ENCODE measurements at places on chromosomes 7 and 10.

DNA sequence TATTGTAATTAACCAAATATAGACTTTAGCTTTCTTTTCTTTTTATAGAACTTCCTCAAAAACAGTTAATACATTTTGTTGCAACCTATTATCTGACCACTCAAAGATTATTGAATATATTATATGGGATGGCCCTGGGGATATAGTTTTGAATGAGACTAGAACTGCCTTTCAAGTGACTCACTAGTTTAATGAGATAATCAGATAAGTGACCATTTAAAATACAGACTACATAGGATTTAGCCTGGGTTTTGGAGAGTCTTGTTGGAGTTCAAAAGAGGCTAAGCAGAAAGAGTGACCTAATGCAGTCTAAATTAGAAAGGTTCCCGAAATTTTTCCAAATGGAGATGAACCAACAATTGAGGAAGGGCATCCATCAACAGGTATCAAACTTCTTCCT, 305.2 kb upstream of the ETV1 start:
- DNase-seq: no peak

DNA sequence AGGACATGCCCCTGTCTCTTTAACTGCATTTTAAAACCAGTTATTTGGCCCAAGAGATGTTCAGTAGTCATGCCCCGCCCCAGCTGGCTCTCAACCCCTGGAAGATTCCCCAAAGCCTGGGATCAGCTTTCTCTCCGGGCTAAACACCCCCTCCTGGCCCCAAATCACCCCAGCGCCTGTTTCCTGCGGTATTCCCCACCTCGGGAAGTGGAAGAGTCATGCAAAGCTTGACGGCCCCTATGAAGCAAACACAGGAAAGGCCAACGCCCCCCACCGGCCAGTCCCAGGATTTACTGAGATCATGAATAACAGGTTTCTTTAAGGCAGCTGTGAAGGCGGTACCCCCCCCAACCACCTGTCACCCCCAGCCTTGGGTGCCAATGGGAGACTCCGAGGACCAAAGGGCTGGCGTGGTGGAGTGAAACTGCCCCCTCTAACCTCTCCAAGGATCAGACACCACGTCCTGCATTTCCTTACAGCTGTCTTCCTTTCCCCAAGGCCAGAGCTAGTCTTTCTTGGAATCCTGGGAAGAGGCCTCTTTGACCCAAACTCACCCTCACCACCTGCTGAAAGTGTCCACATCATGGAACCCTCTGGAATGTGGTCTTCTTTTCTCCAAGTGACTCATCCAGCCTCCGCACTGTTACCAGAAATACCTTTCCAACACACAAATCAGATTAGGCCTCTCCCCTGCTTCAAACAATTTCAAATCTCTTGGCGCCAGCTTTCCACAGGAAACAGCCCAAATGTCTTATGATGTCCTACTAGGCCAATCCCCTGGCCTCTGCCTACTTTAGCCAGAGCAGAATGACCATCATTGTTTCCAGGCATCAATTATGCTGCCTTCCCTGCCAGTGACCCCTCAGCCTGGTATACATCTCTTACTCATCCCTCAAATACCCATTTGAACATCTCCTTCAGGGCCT, 301.5 kb downstream of the ZEB1 start:
- DNase-seq: no peak

DNA sequence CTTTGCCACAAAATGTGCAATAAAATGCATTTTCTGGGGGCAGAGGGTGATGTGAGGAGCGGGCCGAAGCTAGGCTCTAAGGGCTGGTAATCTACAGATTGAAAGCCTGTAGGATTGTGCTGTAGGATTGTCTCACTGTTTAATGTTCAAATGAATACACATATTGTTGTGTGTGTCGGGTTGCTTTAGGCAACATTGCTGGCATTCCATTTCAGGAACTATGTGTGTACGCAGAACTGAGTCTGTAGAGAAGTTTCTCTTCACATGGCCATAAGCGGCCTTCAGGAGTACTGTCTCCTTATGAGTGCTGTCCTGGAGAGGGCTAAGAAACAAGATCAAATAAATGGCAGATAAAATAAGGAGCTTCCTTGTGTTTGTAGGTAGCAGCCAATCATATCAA, 540.2 kb downstream of the GATA3 start:
- no peak for DNase-seq

DNA sequence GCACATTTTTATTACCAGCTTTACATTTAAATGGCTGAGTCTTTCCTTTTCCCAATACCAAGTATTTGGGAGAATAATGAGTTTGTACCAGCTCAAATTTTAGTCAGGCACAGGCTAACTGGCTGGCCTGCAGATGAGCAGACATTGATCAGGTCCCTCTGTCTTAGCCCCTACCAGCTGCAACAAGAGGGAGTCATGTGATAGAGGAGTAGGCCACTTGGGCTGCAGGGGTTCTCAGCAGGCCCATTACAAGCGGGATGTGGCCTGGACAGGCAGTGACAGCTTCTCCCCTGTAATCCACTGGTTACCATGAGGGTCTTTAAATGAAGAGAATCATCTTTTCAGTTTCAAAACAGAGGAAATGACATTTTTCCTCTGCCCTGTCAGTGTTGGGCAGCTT, 283.6 kb downstream of the SUGCT start:
- DNase-seq: no peak

DNA sequence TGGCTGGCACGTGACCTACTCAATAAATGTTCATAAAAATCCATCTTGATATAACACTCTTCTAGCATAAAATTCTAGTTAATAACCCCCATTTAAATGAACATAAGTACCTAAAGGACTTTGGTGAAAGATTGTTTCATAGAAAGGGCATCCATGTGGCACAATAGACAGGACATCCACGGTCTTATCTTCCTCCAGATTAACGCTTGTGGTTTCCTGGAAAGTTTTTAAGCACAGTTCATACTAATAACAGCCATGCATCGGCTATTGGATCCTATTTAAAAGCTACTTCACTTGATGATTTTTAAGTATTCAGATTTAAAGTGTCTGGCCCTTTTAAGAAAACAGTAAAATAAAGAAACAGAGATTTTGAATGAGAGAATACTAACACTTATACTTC, 288.3 kb downstream of the AHR start:
- DNase-seq: no peak

GRCh38 chr10:79020605-79021004, 48.2 kb upstream of the ZMIZ1 start:
- DNase-seq: no peak

DNA sequence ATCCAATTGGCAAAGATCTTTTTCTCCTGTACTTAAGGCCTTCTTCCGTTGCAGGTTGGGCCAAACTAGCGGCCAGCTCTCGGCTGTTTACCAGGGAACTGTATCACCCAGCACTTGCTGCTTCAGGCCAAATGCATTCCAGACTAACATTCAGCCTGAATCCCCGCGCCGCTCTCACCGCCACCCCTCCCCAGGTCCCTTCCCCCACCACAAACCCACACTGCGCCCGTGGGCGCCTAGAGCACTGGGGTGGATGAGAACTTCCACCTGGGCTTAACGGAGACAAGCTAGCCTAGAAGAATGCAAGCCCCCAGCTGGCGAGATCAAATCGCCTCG, 676 bp downstream of the TCAF1 start:
- DNase-seq: no peak

GRCh38 chr10:131650771-131651673, 249.8 kb upstream of the PPP2R2D start:
- DNase-seq: no peak

DNA sequence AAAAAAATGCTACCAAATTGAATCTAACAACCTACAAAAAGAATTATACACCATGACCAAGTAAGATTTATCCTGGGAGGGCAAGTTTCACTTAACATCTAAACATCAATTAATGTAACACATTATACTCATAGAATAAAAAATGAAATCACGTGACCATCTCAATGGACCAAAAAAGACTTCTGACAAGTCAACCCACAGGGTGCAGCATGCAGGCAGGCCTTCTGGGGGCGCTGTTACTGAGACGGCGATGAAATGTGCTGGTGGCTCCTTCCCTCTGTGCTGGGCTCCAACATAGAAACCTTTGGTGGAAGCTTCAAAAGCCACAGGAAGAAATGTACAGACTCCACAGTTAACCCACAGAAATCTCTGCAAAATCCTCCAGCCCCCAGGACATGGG, 103.1 kb downstream of the INHBA start:
- DNase-seq: no peak

DNA sequence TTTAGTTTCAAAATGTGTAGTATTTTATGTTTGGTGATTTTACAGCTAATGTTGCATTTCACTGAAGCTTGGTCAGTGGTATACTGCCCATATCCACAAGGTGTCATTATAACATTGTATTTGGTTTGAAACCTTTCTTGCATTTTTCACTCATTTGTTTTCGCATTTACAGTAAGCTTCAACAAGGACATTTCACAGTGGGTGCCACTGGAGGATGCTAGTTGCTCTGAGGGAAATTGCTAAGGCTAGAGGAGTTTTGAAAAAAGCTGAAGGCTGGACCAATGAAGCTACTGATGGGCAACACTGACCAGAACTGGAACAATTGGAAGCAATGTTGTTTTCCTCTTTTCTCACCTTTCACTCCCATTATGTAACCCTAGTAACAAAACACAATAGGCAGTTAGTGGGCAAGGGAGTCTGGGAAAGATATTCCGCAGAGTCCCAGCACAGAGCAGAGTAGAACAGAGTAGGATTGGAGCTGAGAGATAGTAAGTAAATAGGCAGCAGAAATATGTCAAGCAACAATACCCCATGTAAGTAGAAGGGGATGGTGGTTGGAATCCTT, 23.6 kb upstream of the SRI start:
- peak; percentile 53 for DNase-seq

DNA sequence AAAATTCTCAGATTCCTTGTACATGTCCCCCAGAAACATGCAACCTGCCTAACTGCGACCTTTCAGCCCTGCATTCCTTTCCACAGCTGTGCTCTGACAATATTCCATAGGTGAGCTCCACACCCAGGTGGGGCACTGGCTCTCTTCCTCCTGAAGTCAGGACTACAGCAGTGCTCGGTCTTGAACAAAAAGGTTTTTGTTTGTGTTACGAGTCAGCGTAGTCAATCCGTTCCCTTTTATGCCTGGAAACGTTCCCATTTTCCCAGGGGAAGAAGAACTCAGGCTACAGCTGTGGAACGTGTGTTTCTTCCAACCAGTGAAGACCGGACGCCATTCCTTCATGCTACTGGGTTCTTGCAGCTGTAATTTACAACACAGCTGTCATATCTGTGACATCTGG, 52.4 kb upstream of the PFKP start:
- DNase-seq: no peak

- no peak for DNase-seq
Observed at GRCh38 chr7:3165681-3166580, 122.3 kb upstream of the CARD11 start.

DNA sequence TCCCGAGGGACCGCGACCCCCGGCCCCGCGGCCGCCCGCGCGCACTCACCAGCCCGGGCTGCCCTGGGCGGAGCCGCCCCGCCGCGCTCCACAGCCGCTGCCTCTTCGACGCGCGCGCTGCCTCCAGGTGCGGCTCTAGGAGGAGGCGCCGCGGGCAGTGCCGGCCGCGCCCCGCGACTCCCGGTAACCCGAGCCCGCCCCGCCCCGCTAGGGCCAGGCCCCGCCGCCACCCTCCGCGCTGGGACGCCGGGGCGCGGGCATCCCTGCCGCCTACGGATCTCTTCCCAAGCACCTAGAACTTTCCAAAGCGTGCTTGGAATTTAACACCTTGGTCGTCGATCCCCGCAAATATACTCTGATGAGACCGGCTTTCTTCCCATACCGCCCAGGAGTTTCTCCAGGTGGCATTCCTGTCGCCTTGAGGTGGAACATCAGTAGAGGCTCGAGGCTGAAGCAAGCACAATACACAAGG, at the start of gene SLC26A5:
Gene SLC26A5, minus strand, starts transcription at position 159 of the 472 bp plus-strand sequence. CDS start 24,693 bp downstream, outside the sequence.
- no peak for DNase-seq

DNA sequence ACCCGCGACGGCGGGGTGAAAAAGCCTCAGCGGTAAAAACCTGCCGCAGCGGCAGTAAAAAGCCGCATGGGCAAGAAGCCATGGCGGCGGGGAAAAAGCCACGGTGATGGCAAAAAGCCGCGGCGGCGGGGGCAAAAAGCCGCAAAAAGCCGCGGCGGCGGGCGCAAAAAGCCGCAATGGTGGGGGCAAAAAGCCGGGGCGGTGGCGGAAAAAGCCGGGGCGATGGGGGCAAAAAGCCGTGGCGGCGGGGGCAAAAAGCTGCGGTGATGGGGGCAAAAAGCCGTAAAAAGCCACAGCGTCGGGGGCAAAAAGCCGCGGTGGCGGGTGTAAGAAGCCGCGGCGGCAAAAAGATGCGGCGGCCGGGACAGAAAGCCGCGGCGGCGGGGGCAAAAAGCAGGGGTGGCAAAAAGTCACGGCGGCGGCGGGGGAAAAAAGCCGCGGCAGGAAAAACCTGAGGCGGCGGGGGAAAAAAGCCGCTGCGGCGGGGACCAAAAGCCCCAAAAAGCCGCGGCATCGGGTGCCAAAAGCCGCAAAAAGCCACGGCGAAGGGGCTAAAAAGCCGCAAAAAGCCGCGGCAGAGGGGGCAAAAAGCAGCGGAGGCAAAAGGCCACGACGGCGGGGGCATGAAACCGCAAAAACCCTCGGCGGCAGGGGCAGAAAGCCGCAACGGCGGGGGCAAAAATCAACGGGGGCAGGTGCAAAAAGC, 488.5 kb downstream of the ZNF33B start:
- DNase-seq: no peak

- no peak for DNase-seq
Observed at GRCh38 chr7:24877790-24878311, 102.1 kb downstream of the OSBPL3 start.

- DNase-seq: no peak
Observed at GRCh38 chr10:119031496-119032059, 2.1 kb downstream of the NANOS1 start.

- no peak for DNase-seq
Observed at GRCh38 chr10:114634609-114634979, 23.5 kb downstream of the ABLIM1 start.

GRCh38 chr10:36383349-36383748, 741.3 kb upstream of the FZD8 start:
- DNase-seq: no peak

DNA sequence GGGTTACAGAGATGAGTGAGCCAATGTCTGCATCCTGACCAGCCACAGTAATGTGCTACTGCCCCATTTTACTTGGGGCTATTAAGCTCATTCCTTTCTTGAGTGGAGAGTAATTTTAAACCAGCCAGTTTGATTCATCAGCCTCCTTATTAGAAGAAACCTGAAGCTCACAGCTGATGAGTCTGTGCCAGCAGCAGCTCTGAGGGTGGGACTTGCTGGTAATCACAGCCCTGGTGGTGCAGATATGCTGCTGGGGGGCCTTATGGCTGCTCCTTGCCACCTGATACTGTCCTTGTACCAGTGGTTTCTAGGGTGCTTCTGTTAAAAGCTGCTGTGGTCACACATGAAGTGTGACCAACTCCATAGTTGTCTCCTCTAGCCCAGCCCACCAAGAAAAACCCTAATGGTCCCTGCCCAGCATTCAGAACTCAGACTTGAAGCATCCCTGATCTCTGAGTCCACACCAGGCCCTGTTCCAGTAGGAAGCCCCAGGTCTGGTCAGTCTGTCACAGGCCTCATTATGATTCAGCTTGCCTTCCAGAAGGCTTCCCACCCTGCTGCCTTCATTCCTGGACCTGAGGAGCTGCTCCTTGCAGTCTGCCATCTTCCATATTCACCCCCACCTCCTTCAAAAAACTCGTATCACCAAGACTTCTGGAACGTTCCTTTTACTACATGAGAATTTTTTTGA, 28.9 kb upstream of the RBM20 start:
- no peak for DNase-seq
